ENCODE measurements at places on chromosomes 11 and 22.
A peak's percentile ranks its signal among the peaks of the same experiment; 100 is the strongest.

- peak; percentile 85 for DNase-seq
These were observed 23.9 kb upstream of the SCGB1A1 start for GRCh38 chr11:62394825-62395538.

DNA sequence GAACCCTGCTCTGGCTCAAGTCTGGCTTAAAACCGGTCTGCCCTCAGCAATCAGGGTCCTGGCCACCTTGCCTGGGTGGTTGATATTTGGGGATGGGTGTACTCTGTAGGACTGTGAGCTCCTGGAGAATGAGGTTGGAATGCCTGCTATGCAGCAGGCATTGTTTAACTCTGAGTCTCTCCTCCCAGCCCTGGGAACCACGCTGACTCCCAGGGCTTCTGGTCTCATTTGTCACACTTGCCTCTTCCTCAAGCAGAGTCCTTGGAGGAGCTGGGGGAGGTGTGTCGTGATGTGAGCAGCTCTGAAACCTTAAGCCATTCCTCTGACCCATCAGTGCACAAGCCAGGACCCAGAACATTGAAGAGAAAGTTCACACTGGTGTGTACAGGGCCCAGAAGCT, 340.1 kb downstream of the MN1 start:
- peak; percentile 76 for DNase-seq

GRCh38 chr11:111632516-111633220, 30.4 kb downstream of the SIK2 start:
- DNase-seq: no peak

DNA sequence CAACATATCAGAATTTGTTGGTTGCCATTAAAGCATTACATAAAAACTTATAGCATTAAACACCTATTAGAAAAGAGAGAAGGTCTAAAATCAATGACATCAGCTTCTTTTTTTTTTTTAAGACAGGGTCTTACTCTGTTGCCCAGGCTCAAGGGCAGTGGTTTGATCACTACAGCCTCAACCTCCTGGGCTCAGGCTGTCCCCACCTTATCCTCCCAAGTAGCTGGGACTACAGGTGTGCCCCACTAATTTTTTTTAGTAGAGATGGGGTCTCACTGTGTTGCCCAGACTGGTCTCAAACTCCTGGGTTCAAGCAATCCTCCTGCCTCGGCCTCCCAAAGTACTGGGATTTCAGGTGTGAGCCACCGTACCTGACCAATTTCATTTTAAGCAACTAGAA, 57.9 kb downstream of the ARHGEF12 start:
- DNase-seq: no peak

- DNase-seq: no peak
These were observed 1059.5 kb downstream of the FAM181B start for GRCh38 chr11:81674211-81674610.

DNA sequence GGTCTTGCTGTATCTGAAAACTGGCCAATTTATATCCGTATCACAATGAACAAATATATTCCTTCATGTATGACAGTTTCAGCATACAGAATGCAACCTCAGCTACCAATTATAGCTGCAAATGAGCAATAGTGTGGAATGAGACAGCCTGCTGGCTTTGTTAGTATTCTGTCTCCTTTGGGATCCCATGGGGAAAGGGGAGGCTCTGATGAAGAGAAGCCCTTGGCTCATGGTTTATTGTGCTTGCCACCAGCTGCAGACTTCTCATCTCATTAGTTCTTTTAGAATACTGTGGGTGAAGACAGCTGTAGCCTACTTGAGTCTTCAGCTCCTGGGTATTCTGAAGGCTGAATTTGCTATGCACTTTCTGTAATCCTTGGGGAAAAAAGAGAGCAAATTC, 42.4 kb downstream of the PITPNB start:
- no peak for DNase-seq

DNA sequence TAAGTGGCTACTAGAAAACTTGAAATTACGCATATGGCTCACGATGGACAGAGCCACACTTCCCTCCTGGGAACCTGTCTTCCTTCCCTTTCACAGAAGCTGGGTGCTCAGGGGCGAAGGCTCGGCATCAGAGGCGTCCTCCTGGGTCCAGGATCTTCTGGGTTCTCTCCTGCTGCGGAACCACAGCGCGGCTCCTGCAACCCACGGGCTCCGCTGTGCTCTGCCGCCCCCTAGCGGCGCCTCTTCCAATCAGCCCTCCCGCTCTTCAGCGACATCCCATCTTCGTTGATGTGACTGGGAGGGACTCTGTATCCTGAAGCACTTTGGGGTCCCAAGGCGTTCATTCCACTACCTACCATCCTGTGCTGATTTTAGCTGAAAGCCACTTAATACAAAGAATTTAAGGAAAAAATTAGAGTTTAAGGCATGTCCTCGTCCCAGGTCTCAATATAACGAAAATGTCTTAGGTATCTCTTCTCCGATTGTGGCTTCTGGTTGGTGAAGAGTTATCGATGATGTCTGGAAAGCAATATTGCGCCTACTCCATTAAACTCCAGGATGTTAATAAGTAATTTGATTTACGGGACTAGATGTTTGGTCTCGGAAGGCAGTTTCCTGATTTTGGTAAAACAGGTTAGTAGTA, 14.8 kb upstream of the RPS3 start:
- peak; percentile 86 for DNase-seq

DNA sequence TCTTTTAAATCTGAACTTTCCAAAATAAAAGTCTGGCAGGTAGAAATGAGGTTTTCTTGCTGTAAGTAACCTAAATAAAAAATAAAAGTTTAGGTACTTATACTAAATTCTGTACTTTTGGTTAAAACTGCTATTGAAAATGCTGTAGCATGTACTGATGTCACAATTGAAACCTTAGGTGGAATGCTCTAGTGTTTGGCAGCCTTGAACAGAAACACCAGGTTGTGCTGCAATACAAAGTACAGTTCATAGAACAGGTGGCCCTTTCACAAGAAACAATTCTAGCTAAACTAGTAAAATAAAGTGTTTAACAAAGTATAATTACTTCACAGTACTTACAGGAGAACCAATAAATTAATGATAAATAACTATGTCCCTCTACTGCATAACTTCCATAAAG, 25.1 kb downstream of the NPAT start:
- no peak for DNase-seq

DNA sequence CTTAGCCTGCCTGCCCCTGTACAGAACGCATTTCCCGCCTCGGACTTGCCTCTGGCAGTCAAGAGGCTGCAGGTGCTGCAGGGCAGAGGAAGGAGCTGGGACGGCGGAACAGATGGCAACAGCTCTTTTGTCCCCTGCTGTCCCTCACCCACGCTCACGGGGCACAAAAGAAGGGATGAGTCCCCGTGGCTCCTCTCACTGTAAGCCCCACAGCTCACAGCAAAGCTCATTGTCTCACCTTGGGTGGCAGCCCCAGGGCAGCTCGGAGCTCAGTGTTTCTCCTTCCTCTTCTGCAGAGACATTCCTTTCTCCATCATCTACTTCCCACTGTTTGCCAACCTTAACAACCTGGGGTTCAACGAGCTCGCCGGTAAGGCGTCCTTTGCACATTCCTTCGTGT, 24.3 kb downstream of the SLC25A18 start:
- DNase-seq: no peak

DNA sequence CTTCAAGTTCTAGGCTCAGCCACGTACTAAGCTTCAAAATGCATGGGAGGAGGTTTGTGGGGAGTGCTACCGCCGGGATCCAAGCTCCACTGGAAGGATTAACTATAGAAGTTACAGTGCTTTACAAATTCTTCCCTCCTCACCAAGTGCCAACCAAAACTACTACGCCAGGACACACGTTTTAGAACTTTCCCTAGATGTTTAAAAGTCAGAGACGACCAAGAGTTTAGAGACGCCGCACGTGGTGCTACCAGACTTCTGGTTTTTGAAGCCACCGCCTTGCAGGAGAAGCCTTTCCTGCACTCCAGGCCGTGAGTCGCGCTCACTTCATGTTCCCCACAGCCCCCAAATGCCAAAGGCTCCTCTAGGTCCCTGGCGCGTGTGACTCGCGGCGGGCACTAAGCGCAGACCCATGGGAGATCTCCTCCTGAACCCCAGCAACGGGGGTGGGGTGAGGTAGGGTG, 734 bp downstream of the SNU13 start:
- peak; percentile 55 for DNase-seq

DNA sequence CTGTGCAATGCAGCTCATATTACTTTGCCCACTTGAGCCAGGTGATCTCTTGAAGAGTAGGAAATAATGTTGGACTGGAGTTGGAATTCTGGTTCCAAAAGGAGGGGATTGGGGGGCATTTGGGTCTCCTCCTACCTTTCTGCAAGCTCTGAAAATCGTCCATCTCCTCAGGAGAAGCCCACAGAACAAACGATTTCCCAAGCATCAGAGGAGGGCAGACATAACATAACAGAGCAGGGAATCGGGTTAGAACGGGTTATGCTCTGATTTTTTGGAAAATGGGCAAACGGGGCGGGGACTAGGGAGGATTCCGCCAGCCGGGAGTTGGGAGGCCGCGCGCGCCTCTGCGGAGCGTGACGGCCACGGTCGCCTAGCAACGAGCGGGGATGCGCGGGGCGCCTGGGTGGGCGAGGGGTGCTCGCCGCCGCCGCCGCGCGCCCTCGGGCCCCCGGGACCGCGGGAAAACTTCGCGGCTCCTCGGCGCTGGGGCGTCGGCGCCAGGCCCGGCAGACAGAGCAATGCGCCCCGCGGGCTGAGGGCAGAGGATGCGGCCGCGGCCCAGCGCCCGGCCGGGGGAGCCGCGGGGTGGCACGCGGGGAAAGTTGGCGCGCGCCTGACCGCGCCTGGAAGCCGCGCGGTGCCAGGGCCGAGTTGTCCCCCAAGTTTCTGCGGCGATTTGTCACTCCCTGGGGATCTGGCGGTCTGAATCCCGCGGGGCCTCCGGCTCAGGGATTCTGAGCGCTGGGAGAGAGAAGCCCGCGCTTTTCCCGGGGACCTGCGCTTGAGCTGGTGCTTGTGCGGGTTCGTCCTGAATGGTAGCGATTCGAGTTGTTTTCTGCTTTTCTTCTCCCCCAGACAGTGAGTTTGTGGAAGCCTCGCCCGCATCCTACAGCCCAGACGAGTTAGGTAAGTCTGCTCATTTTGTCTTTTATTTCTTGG, 27.8 kb upstream of the AMOTL1 start:
- peak; percentile 80 for DNase-seq

- DNase-seq: peak; percentile 43
These were observed 32.9 kb downstream of the PISD start for GRCh38 chr22:31628969-31629708.

GRCh38 chr11:57974848-57975601, 48.7 kb upstream of the OR9Q1 start:
- no peak for DNase-seq

- DNase-seq: no peak
These were observed 11.1 kb downstream of the SREBF2 start for GRCh38 chr22:41844036-41844435.
